Large intestine (tissue), 12 donors: ENCODE measurements at places on chromosomes 12 and 14.

DNA sequence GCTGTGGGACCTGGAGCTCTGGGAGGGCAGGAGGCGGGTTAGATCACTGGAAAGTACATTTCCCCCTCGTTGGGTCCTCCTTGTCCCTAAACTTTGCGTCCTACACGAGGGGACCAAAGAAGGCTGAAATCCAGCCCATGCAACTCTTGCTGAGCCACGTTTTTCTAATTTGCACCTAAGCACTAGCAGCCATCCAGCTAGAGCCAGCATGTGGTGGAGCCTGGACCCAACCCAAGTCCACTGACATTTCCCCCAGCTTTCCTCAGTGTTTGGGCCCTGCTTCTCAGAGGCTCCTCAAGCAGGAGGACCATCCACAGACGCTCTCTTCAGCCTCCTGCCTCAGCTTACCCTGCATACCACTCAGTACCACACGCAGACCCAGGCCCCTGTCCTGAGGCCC is 49.7 kb downstream of the TSPAN11 start:
- H3K27me3 ChIP-seq = peaks cover 10% of the 10 kb centered on the region
- DNase-seq = no peak
- H3K4me3 ChIP-seq = no peak overlapping the region
- no peaks in the 10 kb centered on the region for H3K36me3 ChIP-seq
- no peak overlapping the region for H3K27ac ChIP-seq
- H3K4me1 ChIP-seq = no peaks in the 10 kb centered on the region

DNA sequence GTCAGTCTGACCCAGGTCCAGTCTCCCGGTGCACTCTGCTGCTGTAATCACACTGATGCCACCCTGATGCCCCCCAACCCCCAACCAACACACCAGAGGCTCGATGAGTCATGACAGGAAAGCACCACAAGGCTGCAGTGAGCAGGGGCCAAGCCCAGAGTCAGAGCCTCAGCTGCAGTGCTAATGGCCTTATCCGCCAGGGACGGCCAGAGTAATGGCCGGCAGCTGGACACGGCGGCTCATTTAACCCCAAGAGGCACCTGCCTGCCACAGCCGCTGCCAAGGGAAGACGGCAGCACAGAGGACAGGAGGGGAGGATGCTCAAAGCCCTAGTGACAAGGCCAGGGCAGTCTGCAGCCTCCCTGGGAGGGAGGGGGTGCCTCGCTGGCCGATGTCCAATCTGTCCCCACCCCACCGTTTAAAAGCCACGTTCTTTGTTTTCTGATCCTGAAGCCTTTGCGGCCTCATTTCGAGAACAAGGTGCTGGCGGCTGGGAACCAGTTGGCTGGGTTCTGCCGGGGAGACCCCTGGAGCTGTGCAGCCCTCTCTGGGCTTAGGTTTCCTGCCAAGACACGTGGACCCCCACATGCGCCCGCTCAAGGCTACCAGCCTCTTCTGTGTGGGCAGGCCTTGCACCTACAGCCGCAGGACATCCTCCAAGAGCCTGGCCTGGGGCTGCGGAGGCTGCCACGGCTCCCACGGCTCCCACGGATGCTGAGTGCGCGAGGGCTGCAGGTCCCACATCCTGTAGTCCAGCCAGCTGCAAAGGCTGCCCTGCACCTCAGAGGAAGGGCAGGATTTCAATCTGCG is 13.1 kb downstream of the CCDC85C start:
- H3K27ac ChIP-seq = no peak overlapping the region
- H3K4me3 ChIP-seq = no peak overlapping the region
- no peak for DNase-seq
- H3K27me3 ChIP-seq = no peaks in the 10 kb centered on the region
- no peaks in the 10 kb centered on the region for H3K36me3 ChIP-seq

DNA sequence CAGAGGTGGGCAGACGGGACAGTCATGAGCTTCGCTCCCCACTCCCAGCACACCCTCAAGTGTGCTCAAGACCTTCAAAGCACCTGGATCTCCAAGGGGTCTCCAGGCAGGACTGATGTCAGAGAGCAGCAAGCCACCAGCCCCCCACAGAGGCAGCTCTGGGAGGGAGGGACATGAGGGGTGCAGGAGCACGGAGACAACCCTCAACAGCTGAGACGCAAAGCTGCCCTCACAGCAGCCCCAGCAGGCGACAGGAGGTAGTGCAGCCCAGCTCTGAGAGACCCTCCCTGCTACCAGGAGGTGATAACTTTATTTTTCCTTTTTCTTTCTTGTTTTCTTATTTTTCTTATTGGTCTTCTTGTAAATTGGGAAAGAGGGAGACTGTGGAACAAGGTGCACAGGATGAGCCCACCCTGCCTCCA is 17.9 kb downstream of the SIVA1 start:
- peaks cover 5% of the 10 kb centered on the region for H3K4me1 ChIP-seq
- DNase-seq = no peak
- H3K27me3 ChIP-seq = no peaks in the 10 kb centered on the region
- no peak overlapping the region for H3K27ac ChIP-seq
- no peak overlapping the region for H3K4me3 ChIP-seq

GRCh38 chr14:61726778-61727658 is 31.7 kb downstream of the HIF1A start:
- H3K36me3 ChIP-seq = peaks cover 51% of the 10 kb centered on the region
- no peak overlapping the region for H3K27ac ChIP-seq
- no peaks in the 10 kb centered on the region for H3K4me1 ChIP-seq
- no peaks in the 10 kb centered on the region for H3K27me3 ChIP-seq

- no peak overlapping the region for H3K27ac ChIP-seq
- no peaks in the 10 kb centered on the region for H3K36me3 ChIP-seq
- DNase-seq = no peak
- no peaks in the 10 kb centered on the region for H3K27me3 ChIP-seq
These were observed 159.6 kb downstream of the BTG1 start for GRCh38 chr12:91986084-91986483.

DNA sequence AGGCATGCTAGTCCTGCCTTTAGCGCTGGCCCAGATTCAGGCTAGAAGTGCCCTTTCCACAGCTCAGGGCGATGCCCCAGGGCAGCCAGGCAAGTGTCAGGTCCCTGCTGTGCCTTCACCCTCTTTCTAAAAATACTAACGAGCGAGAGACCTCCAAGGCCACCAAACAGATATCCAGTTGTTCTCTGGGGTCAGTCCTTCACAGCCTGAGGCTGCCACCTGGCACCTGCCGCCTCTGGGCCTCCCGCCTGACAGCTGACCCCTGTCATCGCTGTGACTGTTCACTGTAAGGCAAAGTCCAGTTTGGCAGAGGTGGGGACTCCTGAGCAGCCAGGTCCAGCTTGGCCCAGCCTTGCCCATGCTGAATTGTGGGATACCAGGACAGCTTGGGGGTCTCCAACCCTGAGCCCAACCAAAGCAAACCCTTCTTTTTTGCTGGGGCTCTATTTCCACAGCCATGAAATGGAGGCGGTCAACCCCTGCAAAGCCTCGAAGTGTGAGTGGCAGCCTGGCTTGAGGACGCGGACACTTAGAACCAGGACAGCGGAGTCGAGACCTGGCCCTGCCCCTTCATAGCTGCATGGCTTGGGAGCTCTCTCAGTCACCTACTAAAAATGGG is 79.9 kb downstream of the NINJ2 start:
- no peak overlapping the region for H3K4me3 ChIP-seq
- peaks cover 3% of the 10 kb centered on the region for H3K4me1 ChIP-seq
- no peaks in the 10 kb centered on the region for H3K27me3 ChIP-seq
- DNase-seq = peak; percentile 55
- no peak overlapping the region for H3K27ac ChIP-seq
- no peaks in the 10 kb centered on the region for H3K36me3 ChIP-seq

DNA sequence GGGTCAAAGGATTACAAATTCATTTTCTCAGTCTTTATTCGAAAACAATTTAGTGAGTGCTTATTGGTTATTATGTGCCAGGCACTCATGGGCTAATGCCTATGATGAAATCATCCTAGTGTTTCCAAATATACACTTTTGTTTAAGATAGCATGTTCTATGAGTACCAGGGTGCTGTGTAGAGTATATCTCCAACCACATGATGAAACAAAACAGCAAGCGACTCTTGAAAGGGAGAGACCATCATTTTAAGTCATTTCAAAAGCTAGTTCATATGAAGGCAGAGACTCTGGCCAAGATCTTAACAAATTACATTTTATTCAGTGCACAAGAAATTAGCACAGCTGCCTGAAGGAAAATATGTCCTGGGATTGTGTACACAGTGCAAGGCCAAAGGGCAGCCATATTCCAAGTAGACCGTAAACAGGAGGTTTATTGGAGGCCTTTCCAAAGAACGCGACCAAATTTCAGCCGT is 204.2 kb downstream of the EFCAB11 start:
- peak; percentile 27 for DNase-seq
- no peak overlapping the region for H3K27ac ChIP-seq
- H3K4me3 ChIP-seq = no peak overlapping the region
- no peaks in the 10 kb centered on the region for H3K36me3 ChIP-seq

GRCh38 chr14:101721951-101722661 is 39.4 kb upstream of the PPP2R5C start:
- H3K36me3 ChIP-seq = no peaks in the 10 kb centered on the region
- no peak overlapping the region for H3K4me3 ChIP-seq
- H3K4me1 ChIP-seq = no peaks in the 10 kb centered on the region
- H3K27me3 ChIP-seq = no peaks in the 10 kb centered on the region
- no peak for DNase-seq

DNA sequence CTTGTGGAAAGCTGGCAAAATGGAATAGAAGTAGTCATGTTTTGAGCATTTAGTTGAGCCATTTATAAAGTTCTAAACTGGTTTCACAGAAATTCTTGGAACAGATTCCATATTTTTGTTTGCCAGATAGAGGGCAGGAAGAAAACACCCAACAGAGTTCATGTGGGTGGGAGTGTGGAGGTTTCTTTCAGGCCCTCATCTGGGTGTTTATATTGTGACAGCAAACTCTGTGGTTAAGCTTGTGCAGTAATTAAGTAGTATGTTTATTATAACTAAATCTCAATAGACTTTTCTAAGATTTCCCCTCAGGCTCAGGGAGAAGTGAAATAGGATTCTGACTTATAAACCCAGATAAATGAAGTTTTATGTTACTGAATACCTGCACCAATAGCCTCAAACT is 57.4 kb downstream of the SPPL3 start:
- no peak overlapping the region for H3K4me3 ChIP-seq
- no peak overlapping the region for H3K27ac ChIP-seq
- H3K36me3 ChIP-seq = peaks cover 6% of the 10 kb centered on the region
- DNase-seq = no peak
- no peaks in the 10 kb centered on the region for H3K4me1 ChIP-seq

DNA sequence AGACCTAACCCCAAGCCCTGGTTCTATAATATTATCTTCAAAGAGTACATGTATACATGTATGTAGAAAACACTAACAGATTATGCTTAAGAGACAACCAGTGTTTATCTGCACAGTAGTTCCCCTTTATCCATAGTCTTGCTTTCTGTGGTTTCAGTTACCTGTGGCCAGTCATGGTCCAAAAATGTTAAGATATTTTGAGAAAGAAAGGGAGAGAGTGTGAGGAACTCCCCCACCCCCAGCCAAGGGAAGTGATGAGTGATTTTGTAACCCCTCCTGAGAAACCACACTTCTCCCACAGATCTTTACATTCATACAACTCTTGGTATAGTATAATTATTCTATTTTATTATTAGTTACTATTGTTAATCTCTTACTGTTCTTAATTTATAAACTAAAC is 77.3 kb upstream of the CNTN1 start:
- no peak overlapping the region for H3K4me3 ChIP-seq
- no peak overlapping the region for H3K27ac ChIP-seq
- H3K4me1 ChIP-seq = no peaks in the 10 kb centered on the region
- no peak for DNase-seq
- H3K27me3 ChIP-seq = no peaks in the 10 kb centered on the region

- peaks cover 62% of the 10 kb centered on the region for H3K36me3 ChIP-seq
- no peaks in the 10 kb centered on the region for H3K27me3 ChIP-seq
- DNase-seq = no peak
- H3K27ac ChIP-seq = no peak overlapping the region
These were observed 20.0 kb upstream of the STAC3 start for GRCh38 chr12:57270966-57271470.

DNA sequence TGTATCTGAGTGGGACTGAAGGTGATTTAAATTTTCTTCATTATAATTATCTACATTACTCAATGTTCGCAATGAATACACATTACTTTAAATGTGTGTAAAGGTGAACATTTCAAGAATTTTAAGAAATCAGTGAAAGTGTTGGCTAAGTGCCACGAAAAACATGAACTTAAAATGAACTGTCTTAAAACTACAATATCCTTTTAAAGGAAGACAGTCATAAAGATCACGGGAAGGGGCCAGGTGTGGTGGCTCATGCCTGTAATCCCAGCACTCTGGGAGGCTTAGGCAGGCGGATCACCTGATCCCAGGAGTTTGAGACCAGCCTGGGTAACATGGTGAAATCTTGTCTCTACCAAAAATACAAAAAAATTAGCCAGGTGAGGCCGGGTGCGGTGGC is 11.2 kb downstream of the MOK start:
- H3K36me3 ChIP-seq = no peaks in the 10 kb centered on the region
- DNase-seq = peak; percentile 52
- no peak overlapping the region for H3K27ac ChIP-seq
- no peaks in the 10 kb centered on the region for H3K27me3 ChIP-seq
- no peak overlapping the region for H3K4me3 ChIP-seq
- H3K4me1 ChIP-seq = peaks cover 5% of the 10 kb centered on the region

DNA sequence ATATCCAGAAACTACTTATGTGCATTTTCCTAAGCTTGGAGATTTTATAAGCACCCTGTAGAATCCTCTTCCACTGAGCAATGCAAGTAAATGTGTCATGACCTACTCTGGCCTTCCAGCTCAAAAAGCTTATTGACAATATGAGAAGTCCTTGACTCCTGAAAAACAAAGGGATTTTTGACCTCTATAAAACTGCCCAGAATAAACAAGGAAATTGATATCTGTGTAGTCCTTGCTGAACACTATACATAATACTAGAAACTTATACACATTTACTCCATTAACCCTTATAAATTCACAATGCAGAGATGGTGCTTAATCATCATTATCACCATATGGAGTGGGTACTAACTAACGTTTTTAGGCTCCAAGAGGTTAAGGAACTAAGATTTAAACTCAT is 197.4 kb upstream of the KRR1 start:
- H3K27ac ChIP-seq = no peak overlapping the region
- H3K36me3 ChIP-seq = no peaks in the 10 kb centered on the region
- no peaks in the 10 kb centered on the region for H3K27me3 ChIP-seq

GRCh38 chr12:94150240-94151121 is 2.1 kb downstream of the PLXNC1 start:
- peak overlapping the region; percentile 69 for H3K4me3 ChIP-seq
- peak overlapping the region; percentile 79 for H3K27ac ChIP-seq
- H3K4me1 ChIP-seq = peaks cover 31% of the 10 kb centered on the region
- DNase-seq = peak; percentile 71
- H3K27me3 ChIP-seq = peaks cover 14% of the 10 kb centered on the region
- H3K36me3 ChIP-seq = no peaks in the 10 kb centered on the region

DNA sequence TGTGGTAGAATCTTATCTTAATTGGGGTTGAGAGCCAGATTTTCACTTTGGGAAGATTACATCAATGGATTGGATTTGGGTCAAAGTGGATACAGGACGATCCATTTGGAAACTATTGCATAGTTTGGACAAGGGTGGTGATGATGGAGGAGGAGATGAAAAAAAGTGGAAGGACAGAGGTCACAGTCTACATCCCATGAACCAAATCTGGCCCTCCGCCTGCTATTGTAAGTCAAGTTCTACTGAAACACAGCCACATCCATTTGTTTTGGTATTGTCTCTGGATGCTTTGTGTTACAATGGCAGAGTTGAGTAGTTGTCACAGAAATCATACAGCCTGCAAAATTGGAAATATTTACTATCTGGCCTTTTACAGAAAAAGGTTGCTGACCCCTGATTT is 296.8 kb upstream of the NOS1 start:
- no peak overlapping the region for H3K27ac ChIP-seq
- H3K27me3 ChIP-seq = no peaks in the 10 kb centered on the region
- no peaks in the 10 kb centered on the region for H3K36me3 ChIP-seq
- H3K4me1 ChIP-seq = no peaks in the 10 kb centered on the region
